Hindlimb muscle (tissue), 1 donor: ENCODE measurements at places on chromosomes 4 and X. TPM values are rescaled to one million over a fixed set of nuclear protein-coding genes. Genes with fewer than 3 reads are reported as not detected.

GRCh38 chr4:77921701-77922100 lies 59.1 kb downstream of the MRPL1 start:
- no peak for DNase-seq

DNA sequence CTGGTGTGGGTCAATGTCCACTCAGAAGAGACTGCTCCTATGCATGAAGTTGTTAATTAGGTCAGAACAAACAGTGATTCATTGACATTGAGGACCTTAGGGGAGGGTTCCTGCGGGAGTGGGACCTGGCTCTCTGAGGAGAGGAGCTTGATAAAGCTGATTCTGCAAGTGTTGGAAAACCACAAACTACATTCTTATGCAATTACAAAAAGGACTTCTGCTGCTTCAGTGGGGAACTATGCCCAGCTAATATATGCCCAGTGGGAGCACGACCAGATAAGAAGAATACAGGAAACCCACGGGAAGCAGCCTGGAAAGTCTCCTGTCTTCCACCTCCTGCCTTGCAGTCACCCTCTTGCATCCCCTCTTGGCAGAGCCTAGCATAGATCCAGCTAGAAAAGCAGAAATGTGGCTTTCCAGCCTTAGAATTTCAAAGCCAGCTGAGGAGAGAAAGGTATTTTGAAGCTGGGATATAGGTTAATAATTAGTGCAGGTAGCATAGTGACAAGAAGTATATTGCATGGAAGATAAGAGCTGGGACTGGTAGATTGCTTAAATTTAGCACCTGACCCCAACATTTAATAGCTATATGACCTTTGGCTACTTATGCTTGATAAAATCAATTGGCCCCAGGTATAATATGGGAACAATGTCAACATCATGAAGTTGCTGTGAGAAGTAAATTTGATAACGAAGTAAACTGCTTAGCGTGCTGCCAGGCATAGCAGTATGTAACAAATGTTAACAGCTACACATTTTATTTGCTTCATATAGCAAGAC lies 34.9 kb upstream of the UGT8 start:
- DNase-seq, result no peak

GRCh38 chrX:135112096-135112729 lies 8.1 kb downstream of the ETDB start:
- no peak for DNase-seq

DUX4 gene
- polyA plus RNA-seq, result 0.58 TPM

DNA sequence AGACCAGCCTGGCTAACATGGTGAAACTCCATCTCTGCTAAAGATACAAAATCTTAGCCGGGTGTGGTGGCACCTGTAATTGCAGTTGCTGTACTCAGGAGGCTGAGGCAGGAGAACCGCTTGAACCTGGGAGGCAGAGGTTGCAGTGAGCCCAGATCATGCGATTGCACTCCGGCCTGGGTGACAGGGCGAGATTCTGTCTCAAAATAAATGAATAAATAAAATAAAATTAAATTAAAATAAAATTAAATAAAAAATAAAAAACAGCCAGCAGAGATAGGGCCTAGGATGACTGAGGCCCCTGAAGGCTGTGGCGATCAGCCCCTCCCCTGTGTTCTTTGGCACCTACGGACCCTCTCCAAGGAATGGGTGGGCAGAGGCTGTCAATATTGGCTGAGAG lies 22.8 kb upstream of the IL3RA start:
- DNase-seq, result no peak

RBM41 gene
- polyA plus RNA-seq, result 8.9 TPM

PAGE2B gene
- not detected for polyA plus RNA-seq

- no peak for DNase-seq
Observed at GRCh38 chr4:138673053-138673452, 342.5 kb upstream of the NOCT start.

- no peak for DNase-seq
Observed at GRCh38 chr4:168594121-168594520, 97.3 kb downstream of the PALLD start.

DNA sequence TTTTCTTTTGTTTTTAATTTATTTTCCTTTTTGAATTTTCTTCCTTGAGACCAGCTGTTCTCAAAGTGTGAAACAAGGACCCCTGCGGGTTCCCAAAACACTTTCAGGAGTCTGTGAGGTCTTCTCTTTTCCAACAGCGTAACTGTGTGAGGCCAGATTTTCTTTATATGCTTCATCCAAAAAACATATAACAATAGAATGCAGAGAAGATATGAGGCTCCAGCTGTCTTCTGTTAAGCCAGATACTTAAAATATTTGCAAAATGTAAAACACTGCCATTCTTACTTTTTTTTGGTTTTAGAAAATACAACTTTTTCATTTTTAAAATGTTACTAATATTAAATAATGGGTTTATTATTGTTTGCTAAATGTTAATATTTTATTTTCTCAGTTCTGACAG lies 27.8 kb downstream of the USP38 start:
- DNase-seq, result no peak

C4orf17 gene
- polyA plus RNA-seq, result not detected

DNA sequence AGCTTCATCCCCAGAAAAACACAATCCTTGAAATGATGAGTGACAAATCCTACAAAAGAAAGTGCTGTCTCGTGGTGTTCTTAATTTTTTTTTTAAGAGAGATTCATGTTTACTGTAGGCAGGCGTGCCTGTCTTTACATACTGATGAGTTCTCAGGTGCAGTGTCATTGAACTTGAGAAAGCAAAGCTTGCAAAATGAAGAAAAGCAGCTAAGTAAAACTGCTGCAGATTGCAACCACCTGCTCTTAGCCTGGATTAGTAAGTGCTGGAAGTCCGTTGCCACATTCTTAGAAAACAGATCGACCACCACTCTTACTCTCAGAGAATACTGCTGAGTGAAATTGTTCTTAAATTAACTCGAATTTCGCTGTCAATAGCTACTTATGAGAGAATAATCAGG lies 854.6 kb downstream of the TRIML1 start:
- DNase-seq, result no peak

GRCh38 chrX:66164931-66165330 lies 884 bp downstream of the HEPH start:
- DNase-seq, result no peak

DNA sequence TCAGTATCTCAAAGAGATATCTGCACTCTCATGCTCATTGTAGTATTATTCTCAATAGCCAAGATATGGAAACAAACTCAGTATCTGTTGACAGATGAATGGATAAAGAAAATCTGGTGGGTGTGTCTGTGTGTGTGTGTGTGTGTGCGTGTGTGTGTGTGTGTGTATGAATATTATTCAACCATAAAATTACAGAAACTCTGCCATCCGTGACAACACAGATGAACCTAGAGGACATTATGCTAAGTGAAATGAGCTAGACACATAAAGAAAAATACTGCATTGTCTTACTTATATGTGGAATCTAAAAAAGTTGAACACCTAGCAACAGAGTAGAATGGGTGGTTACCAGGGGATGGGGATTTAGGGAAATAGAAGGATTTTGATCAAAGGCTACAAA lies 13.2 kb downstream of the XKRX start:
- DNase-seq, result no peak

GRCh38 chr4:41746025-41746439 lies 2.5 kb downstream of the PHOX2B start:
- DNase-seq, result no peak

DNA sequence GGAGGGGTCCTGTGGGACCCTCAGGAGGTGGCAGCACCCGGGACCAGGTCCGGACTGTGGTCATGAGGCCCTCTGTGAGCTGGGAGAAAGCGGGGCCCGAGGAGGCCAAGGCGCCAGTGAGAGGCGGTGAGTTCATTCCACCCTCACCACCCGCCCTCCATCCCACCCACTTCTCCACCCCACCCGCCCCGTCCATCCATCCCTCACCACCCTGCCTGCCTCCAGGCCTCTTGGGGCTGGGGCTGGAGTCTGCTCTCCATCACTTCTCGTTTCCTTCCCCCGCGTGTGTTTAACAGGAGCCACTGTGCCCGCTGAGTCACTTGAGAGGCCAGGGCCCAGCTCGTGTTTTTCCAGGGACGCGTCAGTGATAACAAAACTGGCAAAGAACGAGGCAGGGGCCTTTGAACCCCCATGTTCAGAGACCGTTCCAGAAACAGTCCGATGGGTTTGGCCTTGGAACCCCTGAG lies 6.2 kb downstream of the SH3TC1 start:
- DNase-seq, result no peak

HSFX1 gene
- 2.1 TPM for polyA plus RNA-seq

DNA sequence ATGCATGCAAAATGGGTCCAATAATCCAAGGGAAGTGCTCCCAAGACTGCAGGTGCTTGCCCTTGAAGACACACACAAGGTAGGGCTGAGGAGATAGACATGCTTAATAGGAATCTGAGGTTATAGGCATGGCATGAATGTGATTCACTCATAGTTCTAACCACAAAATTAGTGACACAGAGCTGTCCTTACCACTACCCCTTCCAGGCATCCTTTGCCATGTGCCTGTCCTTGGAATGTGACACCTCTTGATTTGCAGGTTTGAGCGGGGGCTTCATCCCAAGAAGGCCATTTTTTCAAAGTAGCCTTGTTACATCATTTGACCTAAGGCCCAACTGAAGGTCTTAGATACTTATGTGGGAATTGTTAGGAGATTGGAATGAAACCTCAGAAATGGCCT lies 112.5 kb downstream of the CCNG2 start:
- no peak for DNase-seq

DNA sequence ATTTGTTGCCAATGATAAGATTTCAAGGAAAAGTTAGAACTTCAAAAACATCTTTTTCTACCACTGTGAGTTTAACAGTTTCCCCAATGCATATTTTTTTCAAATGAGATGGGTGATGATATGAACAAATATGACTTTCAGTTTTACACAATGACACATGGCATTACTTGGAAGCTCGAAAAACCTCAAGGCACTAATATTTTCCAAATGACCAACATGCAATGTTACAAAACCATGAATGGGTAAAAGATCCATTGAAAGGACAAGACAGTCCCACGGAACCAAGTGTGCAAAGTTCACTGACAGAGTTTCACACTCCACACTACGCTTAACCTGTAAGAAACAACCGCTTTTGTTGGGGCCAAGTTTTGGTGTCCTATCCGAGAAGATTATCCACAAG lies 84.5 kb downstream of the CD99L2 start:
- DNase-seq, result no peak

FAM241A gene
- polyA plus RNA-seq, result 4.0 TPM

ATP2B3 gene
- polyA plus RNA-seq, result 0.36 TPM

DNA sequence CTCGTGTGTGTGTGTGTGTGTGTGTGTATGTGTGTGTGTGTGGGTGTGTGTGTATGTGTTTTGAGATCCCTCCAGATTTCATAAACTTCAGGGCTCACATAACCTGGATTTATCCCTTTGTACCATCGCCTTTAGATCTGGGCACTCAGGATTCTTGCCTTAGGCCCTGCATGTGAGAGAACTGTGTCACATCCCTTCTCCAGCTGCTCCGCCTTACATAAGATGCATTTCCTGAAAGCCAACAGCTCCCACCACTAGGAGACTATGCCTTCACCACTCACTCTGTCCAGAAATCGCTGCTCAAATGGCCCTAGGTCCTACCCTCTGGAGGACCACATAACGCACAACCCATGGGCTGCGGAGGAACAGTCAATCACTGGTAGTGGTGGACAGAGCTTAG lies 348.8 kb downstream of the CCSER1 start:
- no peak for DNase-seq

DNA sequence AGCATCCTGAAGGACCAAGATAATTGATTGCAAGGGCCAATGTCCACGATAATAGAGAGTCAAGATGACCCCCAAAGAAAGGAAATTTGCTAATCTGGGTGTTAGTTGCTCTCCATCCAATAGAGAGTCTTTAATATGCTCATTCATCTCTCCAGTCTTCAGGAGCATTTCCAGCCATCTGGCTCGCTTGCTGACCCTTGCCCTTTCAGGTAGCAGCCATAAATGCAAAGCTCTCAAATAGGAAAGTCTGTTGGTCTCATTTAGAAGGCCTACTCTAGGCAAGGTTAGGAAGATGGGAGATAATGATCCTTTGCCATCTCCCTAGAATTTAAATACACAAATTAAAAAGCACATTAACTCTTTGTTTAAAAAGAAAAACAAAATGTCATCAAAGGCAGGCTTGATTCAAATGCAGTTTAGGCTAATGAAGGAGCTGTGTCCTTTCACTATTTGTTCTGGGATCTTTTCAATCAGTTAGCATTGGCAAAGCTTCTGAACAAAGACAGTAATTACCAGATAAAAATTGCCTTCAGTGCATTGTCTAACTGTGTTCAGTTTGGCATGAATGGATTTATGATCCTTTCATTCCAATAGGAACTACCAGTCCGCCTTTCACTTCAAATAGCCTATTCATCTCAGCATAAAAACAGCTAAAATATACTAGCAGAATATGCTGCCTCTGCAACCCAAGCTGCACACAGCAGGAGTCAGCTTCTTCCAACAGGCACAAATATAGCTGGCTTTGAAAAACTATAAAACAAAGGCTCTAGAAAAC lies 49.6 kb upstream of the ATXN3L start:
- no peak for DNase-seq

- no peak for DNase-seq
Observed at GRCh38 chr4:948101-948935, 16.1 kb downstream of the TMEM175 start.

CLCN4 gene
- polyA plus RNA-seq, result 14.7 TPM

DNA sequence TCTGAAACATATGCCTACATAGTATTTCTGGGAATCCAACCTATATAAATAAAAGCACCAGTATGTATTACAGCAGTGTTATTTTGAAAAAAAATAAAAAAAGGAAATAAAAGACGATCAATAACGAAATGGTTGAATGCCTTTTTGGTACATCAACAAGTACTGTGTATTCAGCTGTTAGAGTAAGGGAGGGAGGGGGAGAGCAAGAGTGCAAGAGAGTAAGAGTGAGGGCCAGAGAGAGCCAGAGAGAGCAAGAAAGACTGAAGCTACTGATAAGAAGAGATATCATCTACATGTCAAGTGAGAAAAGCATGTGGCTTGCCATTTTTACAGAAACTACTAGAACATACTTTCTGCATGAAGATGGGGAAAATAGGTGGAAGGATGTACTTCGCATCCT lies 1.8 kb downstream of the SPIN4 start:
- DNase-seq, result no peak

FRMD7 gene
- polyA plus RNA-seq, result 0.06 TPM

DNA sequence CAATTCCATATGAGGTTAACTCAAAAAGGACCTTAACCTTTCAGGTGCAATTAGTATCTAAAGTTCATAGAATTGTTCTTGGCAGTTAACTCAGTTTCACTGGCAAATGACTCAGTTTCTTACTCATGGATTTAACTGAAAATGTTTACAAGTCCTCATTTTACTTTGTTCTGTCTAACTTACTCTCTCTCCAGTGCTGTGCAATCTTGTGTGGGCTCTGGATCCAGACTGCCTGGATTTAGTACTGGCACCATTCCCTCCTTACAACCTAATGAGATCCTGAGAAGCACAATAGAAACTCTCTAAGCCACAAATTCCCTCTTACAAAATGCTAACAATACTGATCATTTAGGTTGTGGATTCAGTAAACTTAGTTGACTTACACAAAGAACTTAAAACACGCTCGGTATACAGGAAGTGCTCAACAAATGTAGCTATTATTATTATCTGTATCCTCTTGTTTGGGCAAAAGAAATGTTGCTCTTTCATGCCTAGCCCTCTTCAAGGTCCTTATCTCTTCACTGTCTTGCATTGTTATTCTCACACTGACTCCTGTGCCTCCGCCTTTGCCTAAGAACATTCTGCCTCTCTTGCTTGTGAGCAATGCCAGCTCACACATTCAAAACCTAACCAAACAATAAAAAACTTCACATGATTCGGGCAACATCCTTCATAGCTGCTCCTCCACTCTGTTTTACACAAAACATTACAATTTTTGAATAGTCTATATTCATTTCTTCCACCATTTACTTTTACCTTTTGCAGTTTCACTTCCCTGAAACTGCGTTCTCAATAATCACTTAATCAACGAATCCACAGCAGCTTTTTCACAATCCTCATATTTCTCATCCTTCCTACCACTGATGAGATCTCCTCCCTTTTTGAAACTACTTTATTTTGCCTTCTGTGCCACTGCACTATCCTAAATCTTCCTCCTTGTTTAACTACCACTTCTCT lies 91.8 kb downstream of the PDE5A start:
- no peak for DNase-seq
